Retina (tissue), 1 donor: ENCODE measurements at places on chromosomes 1 and 21.

DNA sequence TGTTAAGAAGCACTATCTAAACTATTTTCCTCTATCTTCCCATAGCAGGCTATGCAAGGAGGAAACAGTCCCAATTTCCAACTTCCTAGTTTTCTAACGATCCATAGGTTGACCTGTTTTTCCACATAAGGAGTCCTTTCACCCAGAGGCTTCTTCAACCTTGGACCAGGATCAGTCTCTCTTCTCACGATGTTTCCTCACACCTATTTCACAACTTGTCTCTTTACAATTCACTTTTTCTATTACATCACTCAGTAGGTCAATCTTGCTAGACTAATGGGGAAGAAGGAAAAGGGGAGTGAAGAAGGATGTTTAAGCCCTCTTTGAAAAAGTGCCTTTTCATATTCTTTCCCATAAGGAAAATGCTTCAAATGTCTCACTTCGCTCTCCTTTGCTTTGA, 15.9 kb downstream of the PALMD start:
- DNase-seq: no peak

DNA sequence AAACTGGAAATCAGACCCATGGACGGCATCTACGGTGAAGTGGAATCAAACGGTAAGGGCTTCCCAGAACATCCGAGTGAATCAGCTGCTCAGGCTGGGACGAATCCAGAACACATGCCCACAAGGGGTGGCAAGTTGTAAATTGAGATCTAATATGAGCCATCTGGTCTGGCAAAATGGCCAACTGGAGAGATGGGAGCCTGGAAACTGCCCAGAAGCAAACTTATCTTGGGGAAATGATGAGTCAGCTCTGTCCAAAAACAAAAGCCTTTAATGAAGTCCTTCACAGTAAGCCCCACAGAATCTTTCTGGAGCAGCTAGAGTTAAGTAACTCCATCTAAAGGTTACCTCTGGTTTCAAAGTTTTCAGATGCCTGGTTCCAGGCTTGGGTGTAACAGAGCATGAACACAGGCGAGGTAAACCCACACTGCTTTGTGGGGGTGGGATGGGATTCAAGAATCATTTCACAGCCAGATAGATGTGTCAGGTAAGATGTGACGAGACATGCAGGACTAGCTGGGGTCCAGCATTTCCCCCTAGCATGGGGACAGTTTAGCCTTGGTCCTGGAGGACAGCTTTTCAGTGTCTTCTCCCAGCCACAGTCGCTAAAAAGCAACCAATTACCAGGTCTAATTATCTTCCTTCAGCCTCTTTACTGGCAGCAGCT, 10.5 kb upstream of the SRP9 start:
- DNase-seq: peak; percentile 9

GRCh38 chr1:206923009-206923960, 1.5 kb upstream of the FCMR start:
- no peak for DNase-seq

DNA sequence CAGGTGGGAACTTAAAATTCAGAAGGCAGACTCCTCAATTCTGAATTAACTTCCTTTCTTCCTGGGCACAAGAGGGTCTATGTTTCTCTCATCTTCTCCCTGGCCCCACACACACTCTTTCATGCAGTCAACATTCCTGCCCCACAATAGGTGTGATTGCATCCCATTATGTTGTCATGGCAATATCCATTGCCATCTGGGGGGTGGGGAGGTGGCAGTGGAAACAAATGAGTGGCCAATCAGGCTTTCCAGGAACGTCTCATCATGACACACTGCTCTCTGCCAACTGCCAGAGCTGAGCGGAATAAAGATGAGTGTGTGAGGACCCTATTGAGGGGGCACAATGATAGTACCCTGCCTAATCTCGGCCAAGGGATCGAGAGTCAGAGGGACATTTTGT, 80.4 kb downstream of the KCND3 start:
- DNase-seq: no peak

- DNase-seq: no peak
Measured at GRCh38 chr1:207745839-207746767, 5.8 kb upstream of the CD46 start.

DNA sequence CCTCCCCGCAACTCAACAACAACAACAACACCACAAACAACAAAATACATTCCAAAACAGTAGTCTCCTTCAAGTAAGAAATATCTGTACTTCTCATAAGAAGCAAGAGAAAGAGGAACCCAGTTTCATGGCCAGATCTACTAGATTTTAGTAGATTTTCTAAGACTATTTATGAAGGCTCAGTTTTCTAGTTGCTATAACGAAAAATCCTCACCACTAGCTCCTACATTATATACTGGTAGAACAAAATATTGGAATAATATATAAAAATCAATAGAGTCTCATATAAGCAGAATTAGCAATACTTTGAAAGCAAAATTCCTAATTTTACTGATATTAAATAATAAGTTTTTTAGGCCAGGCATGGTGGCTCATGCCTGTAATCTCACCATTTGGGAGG, 86.9 kb downstream of the LYST start:
- DNase-seq: no peak

DNA sequence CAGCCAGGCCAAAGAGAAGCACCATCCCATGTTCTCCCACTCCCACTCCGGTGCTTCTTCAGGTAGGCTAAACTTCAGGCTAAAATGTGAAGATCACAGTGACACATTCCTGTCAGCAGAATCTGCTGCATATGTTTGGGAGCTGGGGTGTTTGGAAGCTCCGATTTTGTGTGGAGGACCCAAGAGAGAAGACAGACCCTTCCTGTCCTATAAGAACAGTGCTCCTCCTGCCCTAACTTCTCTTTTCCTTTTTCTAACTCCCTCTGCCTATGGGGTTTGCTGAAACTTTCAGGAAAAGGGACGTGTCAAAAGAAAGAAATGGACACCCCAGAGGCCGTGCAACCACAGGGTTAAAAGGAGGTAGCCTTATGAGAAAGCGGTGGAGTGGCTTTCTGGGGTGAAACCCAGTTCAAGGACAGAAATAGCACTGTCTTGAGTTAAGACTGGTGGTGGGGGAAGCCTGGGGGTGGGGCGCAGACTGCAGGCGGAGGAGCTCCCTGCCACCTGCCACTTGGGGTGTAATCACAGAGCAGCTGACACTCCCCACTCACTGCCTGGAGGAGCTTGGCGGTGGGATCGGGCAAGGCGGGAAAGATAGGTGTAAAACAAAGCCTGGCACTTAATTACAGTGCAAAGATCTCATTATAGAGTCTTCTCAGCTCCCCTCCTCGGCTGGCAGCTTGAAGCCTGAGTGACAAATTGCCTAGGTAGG, 645 bp upstream of the TLR5 start:
- peak; percentile 36 for DNase-seq

DNA sequence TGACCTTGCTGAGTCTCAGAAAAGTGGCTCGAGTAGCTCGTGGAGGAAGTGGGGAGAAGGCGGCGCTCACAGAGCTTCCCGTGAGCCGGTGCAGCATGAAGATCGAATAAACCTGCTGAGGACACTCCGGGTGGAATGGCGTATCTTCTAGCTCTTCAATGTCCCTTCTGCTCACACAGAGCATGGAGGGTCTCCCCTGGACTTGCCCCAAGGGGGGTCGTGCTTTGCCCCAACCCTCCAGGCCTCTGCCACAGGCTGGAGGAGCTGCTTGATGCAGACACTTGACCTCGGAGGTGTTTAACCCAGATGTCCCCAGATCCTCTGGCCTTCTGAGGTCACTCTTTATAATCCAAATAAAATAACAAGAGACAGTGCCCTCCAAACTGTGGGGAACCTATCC, 2.2 kb upstream of the KRTAP10-12 start:
- no peak for DNase-seq

GRCh38 chr1:84365225-84366221, 32.8 kb upstream of the DNASE2B start:
- DNase-seq: no peak

DNA sequence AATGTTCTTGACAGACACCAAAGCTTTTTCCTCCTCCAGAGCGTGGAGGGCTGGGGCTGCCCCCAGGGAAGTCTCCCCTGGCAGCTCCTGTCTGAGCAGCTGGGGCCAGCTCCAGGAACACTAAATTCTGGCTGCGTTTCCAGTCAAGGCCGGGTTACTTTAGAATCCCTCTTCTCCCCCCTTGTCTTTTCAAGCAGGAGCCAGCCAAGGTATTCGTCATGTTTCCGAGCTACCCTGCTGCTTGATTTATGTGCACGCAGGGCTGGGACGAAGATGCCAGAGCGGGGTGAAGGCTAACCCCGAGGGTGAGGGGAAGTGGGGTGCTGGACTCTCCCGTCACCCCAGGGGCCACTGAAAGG, 68.1 kb upstream of the ANGPTL1 start:
- DNase-seq: peak; percentile 42

DNA sequence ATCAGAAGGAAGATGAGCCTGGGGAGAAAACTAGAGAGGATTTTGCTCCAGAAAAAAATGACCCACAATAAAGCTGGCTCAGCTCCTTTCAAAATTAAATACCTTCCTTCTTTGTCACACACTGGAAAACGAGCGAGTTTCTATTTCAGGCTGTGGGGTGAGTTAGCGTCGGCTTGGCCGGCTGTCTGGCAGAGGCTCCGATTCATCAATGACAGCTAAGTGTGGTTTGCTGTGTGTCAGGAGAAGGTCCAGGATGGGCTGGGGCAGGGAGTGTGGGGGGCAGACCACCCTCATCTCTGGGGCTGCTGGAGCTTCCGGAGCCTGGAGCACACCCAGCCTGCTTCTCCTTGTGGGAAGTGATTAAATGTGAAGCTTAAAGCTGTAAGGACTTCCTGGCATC, 120.2 kb downstream of the ETS2 start:
- no peak for DNase-seq

- DNase-seq: no peak
Measured at GRCh38 chr1:29515170-29515955, 279.0 kb downstream of the PTPRU start.

DNA sequence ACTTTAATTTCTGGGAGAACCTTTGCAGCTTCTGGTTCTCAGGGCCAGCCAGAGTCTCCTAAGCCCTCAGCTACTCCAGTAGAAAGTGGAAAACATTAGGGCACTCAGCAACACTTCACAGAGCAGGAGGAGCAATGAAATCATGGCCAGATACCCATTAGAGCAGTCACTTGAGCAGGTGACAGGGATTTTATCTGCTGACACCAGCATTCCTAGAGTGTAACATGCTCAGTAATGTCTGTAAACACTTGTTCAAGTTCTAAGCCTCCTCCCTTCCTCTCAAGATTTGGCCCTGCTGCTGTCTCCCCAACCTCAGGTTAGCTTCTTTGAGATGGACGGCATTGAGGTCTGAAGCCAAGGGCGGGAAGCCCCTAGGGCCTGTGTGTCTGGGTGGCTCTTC, 218.0 kb downstream of the GRIK3 start:
- no peak for DNase-seq

GRCh38 chr21:32940079-32941014, 85.4 kb upstream of the OLIG2 start:
- peak; percentile 48 for DNase-seq

DNA sequence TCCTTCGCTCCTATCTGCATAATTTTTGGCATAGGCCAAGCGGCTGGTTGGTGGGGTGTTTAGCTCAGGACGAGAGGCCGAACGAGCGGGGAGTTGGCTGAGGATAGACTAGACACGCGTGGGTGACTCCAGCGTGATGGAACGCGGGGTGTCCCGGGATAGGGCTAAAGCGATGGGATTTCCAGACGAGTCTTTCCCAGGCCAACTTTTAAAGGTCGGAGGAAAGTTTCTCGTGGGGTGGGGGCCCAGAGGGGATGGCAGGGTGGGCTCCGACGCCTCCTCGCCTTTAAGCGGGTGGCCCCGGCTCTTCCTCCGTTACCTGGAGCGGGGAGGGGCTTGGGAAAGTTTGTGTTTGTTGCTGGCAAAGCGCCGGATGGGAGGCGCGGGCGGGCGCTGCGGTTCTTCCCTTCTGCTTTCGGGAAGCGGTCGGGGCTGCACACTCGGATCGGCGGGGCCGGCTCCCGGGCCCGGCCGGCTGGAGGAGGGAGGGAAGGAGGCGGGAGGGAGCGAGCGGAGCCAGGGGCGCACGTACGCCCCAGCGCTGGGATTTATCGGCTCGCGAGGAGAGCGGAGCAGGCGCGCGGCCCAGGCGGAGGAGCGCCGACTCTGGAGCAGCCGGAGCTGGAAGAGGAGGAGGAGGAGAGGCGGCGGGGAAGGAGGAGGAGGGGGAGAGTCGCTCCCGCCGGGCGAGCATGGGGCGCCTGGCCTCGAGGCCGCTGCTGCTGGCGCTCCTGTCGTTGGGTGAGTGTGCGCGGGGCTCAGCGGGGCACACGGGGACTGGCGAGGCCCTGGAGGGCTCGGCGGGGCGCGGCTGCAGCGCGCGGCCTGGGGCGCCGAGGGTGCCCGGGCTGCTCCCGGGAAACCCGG, at the start of gene PTGFRN:
Gene PTGFRN (plus strand): TSS at position 405 of the 867 bp plus-strand sequence. CDS start 288 bp downstream, at position 693.
- DNase-seq: peak; percentile 86

DNA sequence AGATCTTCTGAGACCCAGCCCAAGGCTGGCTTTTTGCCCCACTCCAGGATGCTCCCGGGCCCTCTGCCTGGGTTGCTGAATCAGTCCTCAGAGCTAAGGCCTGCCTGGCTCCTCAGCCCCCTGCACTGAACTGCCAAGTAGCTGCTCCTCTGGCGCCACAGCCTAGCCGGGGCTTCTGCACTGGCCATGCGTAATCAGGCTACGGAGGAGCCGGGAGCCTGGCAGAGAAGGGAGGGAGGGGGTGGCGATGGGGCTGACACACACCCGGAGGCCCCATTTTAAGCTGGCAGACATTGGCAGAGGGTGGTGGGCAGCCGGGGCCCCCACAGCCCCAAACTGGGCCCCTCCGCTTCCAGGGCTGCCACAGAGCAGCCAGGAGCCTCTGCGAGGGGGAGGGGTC, 38.7 kb downstream of the ALPL start:
- DNase-seq: no peak

- no peak for DNase-seq
Measured at GRCh38 chr1:184340984-184341383, 45.8 kb upstream of the C1orf21 start.

- peak; percentile 83 for DNase-seq
Measured at GRCh38 chr1:7942214-7942921, 1.7 kb upstream of the TNFRSF9 start.

GRCh38 chr1:173478094-173478674, 1.0 kb downstream of the PRDX6 start:
- no peak for DNase-seq

DNA sequence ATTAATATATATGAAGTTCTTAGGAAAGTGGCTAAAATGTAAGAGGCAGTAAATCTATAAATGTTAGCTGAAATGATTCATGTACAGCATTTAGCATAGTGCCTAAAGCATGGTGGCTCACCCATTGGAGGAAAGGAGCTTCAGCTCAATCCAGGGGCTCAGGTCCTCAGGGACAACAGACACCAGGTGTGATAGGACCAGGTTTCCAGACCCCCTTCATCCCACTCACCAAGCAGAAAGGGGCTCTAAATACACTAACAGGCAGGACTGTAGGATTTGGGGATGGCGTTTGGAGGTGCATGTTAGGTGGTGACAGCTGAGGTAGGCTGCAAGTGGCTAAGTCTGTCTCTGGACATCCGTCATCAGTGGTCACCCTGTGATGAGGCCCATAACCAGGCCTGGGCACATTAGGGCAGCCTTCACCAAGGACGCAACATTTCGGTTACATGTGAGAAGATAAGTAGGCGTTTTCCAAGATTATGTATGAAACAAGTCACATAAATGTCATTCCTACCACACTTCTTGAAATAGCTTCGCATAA, 233.1 kb downstream of the C1orf94 start:
- no peak for DNase-seq
